Fibroblast of skin of back (primary cell): ENCODE measurements at places on chromosomes 6 and 20.
A peak's percentile ranks its signal among the peaks of the same experiment; 100 is the strongest.

DNA sequence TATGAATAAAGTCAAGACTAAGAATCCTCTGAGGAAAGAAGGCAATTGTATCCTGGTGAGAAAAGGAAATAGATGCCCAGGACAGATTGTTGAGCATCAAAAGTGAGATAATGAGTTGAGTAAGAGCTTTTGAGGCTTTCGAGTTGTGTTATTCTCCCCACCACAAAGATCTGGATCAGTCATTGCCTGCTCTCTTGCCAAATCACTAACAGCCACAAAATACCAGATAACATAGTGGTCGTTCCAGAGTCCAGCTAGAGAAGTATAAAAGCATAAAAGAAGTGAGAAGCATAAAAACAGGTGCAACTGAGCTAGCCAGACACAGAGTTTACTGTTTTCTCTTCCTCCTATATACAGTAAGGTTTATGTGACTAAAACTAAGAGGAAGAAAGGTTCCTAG lies 4.9 kb downstream of the SPINT4 start:
- DNase-seq, result no peak

- no peak for DNase-seq
Measured at GRCh38 chr20:63687419-63688178, 8.9 kb upstream of the TNFRSF6B start.

- no peak for DNase-seq
Measured at GRCh38 chr6:146878952-146879340, 280.2 kb downstream of the ADGB start.

DNA sequence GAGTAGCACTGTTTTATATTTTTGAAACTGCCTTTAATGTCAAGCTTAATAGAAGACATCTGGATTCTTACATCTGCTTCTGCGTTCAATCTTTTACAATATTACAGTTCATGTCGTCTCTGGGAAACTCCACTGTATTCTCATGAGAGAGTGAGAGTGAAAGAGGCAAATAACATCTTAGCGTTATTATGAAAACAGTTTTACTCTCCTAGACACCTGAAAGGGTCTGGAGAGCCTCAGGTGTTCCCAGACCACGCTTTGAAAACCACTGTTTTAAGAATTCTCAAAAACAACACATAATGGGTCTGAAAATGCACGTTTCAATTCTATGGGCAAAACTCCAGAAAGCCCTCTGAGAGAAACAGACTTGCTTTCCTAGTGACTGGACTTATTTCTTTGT lies 63.3 kb downstream of the ARHGAP18 start:
- no peak for DNase-seq

DNA sequence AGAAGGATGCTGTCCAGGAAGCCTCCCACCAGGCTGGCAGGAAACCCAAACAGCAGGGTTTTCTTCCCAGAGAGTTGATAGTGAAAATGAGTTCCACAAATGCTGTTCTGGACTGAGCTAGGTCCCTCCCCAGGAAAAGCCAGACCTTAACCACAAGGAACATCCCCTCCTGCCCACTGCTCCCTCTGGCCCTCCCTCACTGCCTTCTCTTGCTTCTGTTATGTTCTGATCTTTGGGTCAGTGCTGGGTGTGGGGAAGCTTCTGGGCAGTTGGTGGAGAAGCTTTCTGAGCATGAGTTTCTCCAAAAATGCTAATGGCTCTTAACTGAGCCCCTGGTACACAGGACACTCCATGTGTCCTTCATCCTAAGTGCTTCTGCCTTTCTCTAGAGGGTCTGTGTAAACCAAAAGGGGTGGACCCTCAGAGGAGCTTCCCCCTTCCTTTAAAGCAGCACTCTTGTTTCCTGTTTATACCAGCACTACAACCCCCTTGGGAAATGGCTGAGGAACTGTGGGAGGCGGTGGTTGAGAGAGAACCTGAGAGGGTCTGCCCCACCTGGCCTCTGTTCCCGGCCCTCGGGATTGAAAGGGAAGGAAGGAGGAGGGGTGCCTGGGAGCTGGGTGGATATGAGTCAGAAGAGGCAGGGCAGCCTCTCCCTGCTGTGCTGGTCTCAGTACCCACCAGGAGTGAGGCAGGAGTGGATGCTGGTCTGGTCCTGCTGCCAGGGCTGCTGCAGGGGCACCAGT lies 42.0 kb downstream of the CDS2 start:
- peak; percentile 47 for DNase-seq

GRCh38 chr20:39698752-39699151 lies 736.6 kb downstream of the DHX35 start:
- DNase-seq, result peak; percentile 48

GRCh38 chr6:44854712-44855443 lies 467.4 kb downstream of the CDC5L start:
- DNase-seq, result no peak

DNA sequence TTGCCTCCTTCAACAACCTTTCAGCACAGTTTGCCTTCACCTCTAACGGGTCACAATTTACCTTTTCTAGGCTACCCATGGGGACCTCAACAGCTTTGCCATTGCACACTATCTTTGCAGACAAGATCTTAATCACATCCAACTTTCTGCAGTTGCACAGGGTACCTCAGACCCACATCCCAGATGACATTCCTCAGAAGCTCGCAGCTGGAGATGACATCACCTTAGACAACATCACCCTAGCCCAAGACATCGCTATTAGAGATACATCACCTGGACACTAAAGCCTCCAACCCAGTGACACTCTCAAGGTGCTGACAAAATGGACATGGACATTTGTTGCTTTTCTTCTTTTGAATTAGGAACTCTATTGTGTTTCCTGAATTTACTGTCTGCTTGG lies 38.6 kb upstream of the RPP40 start:
- no peak for DNase-seq

- peak; percentile 9 for DNase-seq
Measured at GRCh38 chr6:166330612-166331011, 11.7 kb downstream of the SFT2D1 start.

GRCh38 chr6:162751211-162751859 lies 23.6 kb downstream of the PACRG start:
- DNase-seq, result no peak

GRCh38 chr20:17939622-17940223 lies 28.9 kb downstream of the SNX5 start:
- no peak for DNase-seq

- DNase-seq, result no peak
Measured at GRCh38 chr6:55812509-55812908, 62.9 kb downstream of the BMP5 start.

DNA sequence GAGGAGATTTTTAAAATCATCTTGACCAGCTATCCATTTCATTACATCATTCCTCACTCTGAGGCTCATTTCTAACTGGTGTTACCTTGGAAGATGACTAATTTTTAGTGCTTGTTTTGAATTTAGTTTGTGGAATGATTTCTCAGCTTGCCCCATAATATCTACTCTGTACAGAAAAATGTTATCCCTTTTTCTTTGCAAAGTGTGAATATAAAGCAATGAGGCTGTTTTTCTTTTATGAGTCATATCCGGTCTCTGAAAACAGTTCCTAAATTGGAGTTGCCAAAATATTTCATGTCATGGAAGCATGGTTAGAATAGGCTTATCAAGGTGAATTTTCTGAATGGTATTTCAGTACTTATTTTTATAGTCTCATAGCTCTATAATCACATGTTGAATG lies 43.8 kb downstream of the FUT9 start:
- no peak for DNase-seq

- no peak for DNase-seq
Measured at GRCh38 chr6:79193971-79194370, 40.5 kb downstream of the HMGN3 start.

DNA sequence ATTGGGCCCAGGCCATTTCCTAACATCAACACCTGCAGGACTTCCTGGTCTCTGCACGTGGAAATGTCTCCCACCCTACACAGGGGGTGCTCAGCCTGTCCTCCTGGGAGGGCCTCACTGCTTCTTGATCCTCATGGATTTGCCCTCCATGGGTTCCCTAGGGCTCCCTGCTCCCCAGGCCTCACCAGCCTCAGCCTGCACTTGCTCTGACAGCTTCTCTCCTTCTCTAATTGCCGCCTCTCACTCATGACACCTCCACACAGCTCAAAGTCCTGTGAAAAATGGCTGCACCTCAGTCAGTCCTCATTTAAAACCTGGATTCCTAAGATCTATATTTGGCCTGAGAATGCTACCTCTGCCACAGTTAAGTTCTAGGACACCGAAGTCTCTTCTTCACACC lies 130.6 kb downstream of the PXDC1 start:
- DNase-seq, result no peak

- DNase-seq, result peak; percentile 91
Measured at GRCh38 chr6:108587258-108588059, 26.7 kb downstream of the FOXO3 start.

GRCh38 chr6:2632368-2632767 lies 118.4 kb downstream of the MYLK4 start:
- DNase-seq, result peak; percentile 14

- DNase-seq, result no peak
Measured at GRCh38 chr20:54435015-54435414, 40.4 kb upstream of the DOK5 start.

GRCh38 chr6:22529866-22530265 lies 39.5 kb upstream of the HDGFL1 start:
- peak; percentile 55 for DNase-seq

- DNase-seq, result no peak
Measured at GRCh38 chr6:79188885-79189480, 45.5 kb downstream of the HMGN3 start.

- peak; percentile 29 for DNase-seq
Measured at GRCh38 chr6:5439749-5440148, 178.4 kb downstream of the FARS2 start.

DNA sequence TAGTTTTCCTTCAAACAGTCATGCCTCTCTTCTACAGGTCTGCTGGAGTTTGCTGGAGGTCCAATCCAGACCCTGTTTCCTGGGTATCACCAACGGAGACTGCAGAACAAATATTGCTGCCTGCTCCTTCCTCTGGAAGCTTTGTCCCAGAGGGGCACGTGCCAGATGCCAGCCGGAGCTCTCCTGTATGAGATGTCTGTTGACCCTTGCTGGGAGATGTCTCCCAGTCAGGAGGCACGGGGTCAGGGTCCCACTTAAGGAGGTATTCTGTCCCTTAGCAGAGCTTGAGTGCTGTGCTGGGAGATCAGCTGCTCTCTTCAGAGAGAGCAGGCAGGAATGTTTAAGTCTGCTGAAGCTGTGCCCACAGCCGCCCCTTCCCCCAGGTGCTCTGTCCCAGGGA lies 666.9 kb downstream of the FRK start:
- no peak for DNase-seq

DNA sequence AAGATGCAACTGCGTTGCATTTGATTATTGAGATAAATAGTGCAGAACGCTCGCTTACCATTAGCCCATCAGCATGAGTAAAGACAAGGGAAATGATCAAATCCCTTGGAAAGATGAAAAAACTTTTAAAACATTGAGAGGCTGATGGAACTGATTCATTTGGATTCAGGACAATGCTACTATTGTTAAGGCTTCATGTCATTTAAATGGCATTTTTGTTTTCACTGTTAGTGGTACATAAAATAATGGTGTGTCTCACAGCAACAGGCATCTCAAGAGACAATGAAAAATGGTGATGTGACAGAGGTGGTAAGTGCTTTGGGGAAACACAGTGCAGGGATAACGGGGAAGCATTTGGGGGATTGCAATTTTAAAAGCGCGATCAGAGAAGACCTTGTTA lies 159.7 kb upstream of the KCNG1 start:
- DNase-seq, result no peak

- no peak for DNase-seq
Measured at GRCh38 chr6:14474816-14475215, 357.2 kb downstream of the CD83 start.

DNA sequence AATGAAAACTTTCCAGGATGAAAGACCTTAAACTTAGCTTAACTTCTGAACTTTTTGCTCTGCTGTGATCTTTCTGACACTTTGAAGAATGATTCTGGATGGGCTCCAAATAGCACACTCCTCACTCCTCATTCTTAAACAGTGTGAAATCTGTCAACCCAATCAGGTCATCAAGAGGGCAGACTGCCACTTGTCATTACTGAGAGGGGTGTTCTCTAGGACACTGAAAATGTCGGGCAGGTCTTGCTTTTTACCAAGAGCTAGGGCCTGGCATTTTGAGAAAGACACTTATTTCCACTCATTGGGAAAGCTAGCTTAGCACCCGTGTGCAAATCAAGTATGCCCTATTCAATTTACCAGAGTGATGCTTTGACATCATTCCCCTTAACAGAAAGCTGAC lies 122.2 kb downstream of the MTFR2 start:
- DNase-seq, result peak; percentile 14

GRCh38 chr6:167532410-167533288 lies 207.8 kb downstream of the TTLL2 start:
- no peak for DNase-seq
